Urothelium cell line (cell line): ENCODE measurements at places on chromosomes 16 and 17.

- DNase-seq, result no peak
These were observed 25.3 kb downstream of the DBNDD1 start for GRCh38 chr16:89993971-89994370.

DNA sequence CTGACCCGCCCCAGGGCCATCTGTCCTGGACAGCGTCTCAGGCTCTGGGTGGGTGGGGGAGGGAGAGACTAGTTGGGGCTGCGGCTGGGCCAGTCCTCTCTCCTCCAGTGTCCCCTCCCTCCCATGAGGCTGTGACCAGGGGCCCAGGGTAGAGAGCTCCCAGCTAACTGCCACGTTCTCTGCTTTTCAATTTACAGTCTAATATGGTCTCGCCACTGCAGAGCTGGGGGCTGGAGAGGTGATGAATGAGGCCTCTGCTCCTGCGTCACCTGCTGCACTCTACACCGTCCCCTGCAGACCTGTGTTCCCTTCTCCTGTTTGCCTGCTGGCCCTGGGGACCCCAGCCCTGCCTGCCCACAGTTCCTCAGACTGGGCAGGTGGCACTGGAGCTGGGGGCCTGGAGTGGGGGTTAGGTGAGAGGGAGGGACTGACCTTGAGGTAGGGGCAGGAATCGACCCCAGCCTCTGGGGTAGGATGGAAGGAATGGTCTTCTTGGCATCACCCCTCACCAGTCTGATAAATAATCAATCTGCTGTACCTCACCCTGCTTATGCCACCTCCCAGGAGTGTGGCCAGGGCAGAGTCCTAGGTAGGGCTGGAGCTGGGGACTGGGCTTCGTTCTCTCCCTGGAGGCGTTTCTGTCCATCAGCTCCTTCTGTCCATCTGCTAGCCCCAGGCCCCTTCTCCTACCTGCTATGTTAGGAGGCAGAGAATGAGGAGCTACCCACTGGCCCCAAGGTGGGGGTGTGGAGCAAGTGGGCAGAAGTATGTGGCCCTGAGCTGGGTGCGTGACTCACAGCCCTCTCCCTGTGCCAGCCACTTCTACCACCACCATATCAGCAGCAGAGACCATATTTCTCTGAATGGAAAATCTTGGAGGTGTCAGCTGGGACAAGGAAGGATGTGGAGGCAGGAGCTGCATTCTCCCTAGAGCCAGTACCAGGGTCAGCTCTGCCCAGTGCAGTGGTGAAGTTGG lies 12.9 kb downstream of the SEZ6 start:
- peak; percentile 31 for DNase-seq

DNA sequence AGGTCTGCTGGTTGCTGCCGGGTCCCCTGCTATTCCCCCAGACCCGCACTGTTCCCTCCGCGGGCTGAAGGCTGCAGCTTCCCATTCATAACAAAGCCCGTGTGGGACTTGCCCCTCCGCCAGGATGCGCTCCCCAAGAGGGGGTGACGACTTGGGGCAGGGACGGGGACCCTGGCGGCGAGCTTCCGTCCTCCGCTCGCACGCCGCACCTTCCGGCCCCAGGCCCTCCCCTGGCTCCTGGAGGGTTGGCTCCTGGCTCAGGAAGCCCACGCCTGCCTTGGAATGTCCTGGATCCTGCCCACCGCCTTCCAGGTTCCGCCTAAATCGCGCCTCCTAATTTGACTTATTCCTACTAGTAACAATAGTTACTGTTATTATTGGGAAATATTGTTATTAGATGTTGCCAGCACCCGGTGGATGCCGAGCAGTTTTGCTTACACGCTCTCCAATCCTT lies 1.1 kb upstream of the TFAP4 start:
- DNase-seq, result peak; percentile 53

DNA sequence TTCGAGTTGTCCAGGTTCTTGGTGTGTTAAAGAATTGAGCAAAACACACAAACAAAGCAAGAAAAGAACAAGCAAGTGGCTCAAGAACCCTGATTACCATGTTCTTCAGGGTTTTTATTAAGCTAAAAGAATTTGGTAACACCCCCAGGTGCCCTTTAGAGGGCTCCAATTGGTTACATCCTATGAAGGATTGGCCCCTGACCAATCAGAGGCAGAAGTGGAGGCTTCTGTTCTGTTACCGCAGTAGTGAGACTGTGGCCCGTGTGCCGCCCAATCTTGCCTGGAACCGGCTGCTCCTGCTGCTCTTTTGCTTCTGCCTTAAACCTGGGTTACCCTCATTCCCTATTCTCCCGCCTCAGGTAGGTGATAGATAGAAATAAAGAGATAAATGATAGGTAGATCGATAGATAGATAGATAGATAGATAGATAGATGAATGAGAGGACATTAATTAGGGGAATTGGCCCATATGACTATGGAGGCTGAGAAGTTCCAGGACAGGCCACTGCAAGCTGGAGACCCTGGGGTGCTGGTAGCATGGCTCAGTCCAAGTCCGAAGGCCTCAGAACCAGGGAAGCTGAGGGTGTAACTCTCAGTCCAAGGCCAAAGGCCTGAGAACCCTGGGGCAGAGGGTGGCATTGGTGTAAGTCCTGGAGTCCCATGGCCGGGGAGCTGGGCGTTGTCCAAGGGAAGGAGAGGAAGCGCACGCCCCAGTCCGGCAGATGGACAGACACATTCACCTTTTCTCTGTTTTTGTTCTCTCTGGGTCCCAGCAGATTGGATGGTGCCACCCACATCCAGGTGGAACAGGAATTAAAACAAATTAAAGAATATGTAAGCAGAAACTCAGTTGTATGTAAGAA lies 3.5 kb upstream of the CA5A start:
- no peak for DNase-seq

DNA sequence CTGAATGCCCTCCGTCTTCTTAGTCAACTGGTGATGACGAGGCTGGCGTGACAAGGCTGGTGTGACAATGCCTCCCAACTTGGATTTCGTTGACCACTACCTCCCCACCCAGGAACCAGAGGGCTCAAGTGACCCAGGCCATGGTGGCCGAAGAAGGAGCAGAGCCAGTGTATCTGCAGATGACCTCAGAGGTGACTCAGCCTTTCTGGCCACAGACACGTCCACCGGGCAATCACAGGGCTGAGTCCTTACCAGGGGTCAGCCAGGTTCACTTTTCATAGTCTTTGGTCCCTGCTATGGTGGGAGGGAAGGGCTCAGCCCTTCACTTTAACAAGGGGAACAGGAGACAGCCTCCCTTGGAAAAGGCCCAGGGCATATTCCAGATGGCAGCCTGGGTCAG lies 116.3 kb downstream of the MAF start:
- no peak for DNase-seq

- DNase-seq, result no peak
These were observed 88.0 kb upstream of the CBX4 start for GRCh38 chr17:79927136-79927661.

DNA sequence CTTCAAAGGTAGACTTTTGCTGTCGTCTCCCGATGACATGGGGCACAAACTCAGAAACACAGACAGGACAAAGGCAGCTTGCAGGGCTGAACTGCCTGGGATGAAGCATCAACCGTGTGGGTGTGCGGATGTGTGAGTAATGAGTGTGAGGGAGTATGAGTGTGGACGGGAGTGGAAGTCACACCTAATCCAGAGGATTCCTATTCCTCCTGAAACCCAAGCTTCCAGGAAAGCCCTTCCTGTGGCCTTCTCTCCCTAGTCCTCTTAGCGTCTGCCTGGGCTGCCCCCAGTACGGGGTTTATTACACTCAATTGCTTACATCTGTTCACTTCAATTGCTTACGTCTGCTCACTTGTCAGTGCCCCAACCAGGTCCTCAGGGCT lies 2.3 kb upstream of the IL4R start:
- DNase-seq, result no peak

DNA sequence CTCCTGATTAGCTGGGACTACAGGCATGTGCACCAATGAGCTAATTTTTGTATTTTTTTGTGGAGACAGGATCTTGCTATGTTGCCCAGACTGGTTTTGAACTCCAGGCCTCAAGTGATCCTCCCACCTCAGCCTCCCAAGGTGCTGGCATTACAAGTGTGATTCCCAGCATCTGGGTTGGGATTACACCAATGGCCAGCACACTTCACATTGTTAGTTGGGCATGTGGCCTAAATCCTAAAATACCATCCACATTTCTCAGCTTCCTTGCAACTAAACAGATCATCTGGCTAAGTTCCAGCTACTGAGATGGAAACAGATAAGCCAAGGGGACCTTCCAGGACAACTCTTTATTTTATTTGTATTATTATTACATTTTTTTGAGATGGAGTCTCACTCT lies 9.9 kb downstream of the RABEP2 start:
- DNase-seq, result no peak
